ENCODE measurements at places on chromosomes 2 and 18.

DNA sequence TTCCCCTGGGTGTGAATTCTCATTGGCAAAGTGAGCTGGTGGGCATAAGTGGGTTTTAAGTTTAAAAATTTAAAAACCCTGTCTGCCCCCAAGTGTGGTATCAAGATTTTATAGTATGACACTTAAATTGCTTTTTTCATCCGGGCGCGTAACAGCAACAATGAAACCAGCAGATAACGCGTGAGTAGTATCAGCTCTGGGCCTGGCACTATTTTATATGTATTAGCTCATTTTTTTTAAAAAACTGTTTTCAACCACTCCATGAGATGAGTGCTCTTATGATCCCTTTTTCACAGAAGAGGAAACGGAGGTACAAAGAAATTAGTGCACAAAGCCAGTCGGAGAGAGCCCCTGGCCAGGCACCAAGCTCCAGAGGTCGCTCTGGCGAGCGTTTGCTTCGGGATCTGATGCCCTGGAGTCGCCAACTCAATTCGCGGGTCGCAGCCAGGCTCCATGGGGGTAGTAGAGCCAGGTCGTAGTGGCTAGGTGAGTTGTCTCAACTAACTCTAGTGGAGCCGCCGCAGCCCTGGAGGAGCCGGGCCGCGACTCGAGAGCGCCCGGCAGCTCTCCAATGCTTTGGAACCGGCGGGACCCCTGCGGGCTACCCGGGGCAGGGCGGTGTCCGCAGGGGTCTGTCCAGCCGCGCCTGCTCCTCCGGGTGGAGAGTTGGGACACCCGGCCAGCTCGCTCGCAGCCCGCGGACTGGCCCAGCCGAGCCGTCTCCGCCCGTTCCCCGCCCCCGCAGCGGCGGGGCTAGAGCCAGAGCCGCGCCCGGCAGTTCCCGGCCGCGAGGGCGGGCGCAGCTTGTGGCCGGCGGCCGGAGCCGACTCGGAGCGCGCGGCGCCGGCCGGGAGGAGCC lies at the start of gene IL1R1:
Gene IL1R1 (plus strand): TSS at position 777 of the 859 bp plus-strand sequence. CDS start 14,979 bp downstream, outside the sequence.
- no peak for DNase-seq

DNA sequence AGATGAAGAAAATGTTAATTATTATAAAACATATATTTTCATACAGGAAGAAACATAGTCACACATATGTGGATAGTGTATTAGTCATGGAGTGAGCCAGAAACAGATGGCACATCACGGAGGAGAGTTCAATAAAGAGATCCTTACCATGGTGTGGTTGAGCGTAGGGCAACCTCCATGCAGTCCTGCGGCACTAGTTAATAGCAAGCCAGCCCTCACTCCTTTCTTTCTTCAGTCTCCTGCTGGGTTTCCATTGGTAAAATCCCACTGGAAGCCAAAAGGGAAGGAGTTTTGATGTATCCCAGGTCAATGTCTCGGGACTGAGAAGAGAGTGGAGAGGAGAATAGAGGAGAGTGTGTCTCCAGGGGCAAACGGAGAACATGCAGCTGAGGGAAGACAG lies 328.1 kb downstream of the NR4A2 start:
- DNase-seq = no peak

- DNase-seq = no peak
Observed at GRCh38 chr2:163633291-163633690, 102.5 kb downstream of the FIGN start.

- no peak for DNase-seq
Observed at GRCh38 chr18:31581498-31582197, 10.0 kb upstream of the TTR start.

DNA sequence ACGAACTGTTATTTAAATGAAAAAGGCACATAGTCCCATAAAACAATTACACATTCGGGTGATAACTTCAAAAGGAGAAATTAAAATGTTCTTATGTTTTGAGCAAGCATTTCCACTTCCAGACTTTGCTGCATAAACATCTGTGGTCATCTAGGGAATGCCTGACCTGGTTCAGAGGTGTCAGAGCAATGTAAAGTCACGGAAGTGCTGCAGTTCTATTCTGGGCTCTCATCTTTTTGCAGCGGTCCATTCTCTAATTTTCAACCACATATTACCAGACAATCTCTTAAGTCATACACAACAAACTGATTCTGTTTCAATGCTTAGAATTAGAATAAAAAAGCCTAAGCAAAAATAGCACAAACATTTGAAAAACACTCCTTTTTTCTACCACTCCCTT lies 22.0 kb upstream of the PTH2R start:
- DNase-seq = no peak
